Posterior cingulate gyrus (tissue), 11 donors: ENCODE measurements at places on chromosomes 2 and 18.

GRCh38 chr2:144515099-144515695, 4.7 kb downstream of the ZEB2 start:
- DNase-seq: no peak

GRCh38 chr2:134190807-134191203, 63.1 kb upstream of the MGAT5 start:
- peak; percentile 28 for DNase-seq

GRCh38 chr2:71358931-71359671, 27.5 kb downstream of the ZNF638 start:
- no peak for DNase-seq

DNA sequence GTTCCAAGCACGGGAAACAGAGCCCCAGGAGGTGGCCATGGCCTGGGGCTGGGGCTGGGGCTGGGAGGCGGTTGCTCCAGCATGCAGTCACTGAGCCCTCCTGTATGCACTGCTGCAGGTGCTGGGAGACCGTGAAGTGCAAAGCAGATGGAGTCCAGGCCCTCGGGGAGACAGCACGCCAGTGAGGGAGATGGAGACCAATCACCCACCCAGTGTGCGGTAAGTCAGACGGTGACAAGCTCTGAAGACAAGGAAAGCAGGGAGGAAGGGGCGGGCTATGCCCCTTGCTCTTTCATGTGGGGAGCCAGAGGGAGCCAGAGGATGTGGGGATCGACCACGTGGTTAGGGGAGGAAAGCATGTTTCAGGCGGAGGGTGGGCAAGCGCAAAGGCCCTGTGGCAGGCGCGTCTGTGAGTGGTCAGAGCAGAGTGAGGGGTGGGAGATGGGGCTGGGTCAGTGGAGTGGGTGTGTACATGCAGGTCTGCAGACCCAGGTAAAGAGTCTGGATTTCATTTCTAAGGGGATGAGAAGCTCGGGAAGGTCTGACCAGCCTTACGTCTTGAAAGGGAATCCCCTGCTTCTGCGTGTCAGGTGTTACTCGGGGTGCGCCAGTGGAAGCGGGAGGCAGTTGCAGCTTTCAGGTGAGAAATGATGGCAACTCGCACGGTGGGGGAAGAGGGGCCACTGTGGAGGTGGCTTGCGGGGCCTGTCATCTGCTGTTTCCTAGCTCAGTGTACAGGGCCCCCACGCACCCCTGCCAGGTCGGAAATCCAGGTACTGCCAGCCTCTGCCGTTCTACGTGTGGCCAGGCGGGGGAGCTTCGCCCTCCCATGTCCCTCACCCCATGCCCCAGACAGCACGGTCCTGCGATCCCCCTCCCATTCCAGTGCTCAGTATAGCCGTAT, 19.4 kb downstream of the RRM2 start:
- DNase-seq: no peak

- no peak for DNase-seq
Observed at GRCh38 chr2:217625557-217626169, 377.1 kb downstream of the TNS1 start.

DNA sequence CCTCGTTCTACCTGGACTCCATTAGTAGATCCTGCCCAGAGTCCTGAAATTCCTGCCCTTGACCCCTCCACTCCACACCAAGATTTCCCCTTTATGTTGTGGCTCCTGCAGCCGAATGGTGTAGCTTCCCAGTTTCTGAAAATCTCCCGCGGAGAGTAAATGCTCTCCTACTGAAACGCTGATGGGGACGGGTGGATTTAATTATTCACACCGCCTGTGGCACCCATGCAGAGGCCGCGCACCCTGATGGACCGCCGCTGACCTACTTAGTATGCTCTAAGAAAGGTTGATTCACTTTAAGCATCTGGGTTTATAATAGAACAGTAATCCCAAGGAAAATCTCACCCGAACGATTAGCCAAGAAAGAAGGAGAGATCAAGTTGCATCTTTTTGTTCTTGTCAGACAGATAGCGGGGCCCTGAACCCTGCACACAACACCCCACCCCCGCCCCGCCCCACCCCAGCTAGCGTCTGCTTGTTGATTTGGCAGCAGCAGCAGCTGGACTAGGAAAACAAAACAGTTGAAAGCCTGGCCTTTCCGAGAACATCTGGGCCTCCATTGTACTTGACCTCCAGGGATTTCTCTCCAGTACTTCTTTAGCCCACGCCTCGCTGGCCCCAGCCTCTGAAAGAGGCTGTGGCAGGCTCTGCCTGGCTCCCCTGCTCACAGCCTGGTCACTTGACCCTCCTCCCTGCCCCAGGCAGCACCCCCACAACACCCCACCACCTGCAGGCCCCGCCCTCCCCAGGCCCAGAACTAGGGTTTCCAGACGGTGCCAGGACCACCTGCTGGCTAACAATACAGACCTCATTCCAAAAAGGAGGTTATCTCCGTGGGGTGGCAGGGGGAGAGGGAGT, 53.6 kb downstream of the DPYSL5 start:
- DNase-seq: peak; percentile 80

GRCh38 chr2:201938156-201938775, 95.4 kb upstream of the FZD7 start:
- no peak for DNase-seq

DNA sequence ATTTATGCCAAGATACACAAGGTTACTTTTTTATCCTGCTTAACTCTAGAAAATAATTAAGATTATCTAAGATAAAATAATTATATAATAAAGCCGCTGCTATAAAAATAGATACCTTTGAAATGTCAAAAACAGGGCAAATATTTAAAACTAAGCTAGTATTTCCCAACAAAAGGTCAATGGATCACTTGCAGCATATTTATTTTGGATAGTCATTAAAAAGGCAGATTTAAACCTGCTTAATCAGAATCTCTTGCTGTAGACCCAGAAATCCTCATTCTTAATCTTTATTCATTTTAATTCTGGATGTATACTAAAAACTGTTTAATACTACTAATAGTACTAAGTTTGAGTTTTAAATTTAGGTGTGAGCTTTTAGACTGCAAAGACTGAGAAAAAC, 139.0 kb upstream of the CWC22 start:
- no peak for DNase-seq

- DNase-seq: no peak
Observed at GRCh38 chr2:121282800-121283385, 2.1 kb downstream of the TFCP2L1 start.

- DNase-seq: peak; percentile 69
Observed at GRCh38 chr2:196239622-196240587, 68.5 kb upstream of the STK17B start.

GRCh38 chr2:185807351-185807750, 68.7 kb downstream of the FSIP2 start:
- DNase-seq: no peak

GRCh38 chr2:37653805-37654378, 17.6 kb downstream of the CDC42EP3 start:
- peak; percentile 48 for DNase-seq

- no peak for DNase-seq
Observed at GRCh38 chr2:47226132-47226922, 71.2 kb upstream of the STPG4 start.
